ENCODE measurements at places on chromosomes 2 and 18. TPM values are rescaled to one million over a fixed set of nuclear protein-coding genes. Genes with fewer than 3 reads are reported as not detected.
A peak's percentile ranks its signal among the peaks of the same experiment; 100 is the strongest.

Gene AMER3
- total RNA-seq, result not detected

Gene SGPP2
- not detected for total RNA-seq

- DNase-seq, result peak; percentile 66
Observed at GRCh38 chr18:22253676-22254075, 84.3 kb downstream of the GATA6 start.

GRCh38 chr2:171855401-171855800, 38.6 kb downstream of the SLC25A12 start:
- DNase-seq, result no peak

Gene MAP4K3
- total RNA-seq, result 46.2 TPM

DNA sequence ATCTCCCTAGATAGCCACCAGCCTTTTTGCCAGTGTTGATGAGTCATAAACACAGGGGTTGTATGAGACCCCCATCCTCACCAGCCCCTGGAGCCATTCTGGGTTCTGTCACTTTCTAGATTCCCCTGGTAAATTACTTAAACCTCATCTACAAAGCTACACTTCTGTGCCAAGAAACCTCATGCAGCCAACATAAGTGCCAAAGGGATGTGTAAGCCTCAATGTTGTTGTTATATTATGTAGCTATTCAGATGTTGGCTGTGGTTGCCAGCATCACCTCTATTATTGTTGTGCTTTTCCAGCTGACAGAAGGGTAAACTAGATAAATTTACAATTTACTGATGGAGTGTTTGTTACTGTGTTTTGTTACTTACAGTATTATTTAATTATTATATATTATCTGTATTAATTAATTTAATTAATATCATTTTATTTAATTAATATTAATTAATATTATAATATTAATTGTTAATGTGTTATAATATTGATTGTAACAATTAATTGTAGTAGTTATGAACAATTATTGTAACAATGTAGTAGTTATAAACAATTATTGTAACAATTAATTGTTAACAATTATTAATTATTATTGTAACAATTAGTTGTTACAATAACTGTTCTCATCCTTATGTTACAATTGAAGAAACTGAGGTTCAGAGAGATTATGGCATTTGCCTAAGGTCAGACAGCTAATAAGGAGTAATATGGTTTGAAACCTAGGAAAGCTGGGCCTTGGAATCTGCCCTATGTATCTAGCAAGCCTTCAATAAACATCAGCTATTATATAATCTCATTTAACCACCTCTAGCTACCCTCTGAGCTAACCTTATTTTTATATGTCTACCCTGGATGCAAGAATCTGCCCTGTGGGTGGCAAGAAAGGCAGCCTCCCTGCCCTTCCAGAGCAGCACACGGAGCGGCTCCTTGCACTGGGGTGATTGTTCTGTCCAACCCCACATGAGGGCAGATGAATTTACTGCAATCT, 36.1 kb downstream of the PSTPIP2 start:
- DNase-seq, result no peak

Gene SLC9A2
- not detected for total RNA-seq

DNA sequence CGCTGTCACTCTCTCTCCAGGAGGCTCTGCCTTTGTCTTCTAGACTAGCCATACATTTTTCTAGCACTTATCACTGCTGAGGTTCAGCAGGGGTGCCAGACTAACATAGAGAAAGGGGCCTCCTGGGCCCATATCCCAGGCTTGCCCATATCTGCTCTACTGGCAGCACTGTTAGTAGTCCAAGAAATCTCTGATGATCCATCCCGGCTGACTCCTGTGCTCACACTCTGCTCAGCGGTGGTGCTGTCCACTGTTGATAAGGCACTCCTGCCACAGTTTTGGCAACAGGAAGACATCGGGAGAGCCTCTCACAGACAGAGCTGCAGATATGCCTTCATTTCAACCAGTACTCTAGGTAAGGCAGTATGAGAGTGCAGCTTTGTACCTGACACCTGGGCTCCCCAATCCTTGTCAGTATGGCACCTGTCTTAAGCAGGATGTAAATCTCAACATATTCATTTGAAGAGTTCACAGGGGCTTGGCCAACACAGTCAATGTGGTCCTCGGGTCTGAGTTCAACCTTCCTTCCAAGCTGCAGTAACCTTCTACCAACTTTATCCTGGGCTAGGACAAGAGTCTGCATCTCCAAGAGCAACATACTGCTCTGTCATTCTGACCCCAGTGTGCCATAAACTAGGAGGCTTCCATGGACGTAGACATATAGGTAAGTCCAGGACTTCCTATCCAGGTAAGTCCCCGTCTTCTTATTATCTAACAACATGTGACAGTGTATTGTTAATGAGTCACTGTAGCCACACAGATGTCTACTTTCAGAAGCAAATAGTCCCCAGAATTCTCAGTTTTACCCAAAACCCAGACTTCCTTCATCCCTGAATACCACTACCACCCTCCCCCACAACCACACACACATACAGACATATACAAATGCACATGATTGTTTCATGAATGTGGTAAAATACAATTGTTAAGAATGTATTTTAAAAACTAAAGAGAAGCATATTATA, 16.2 kb downstream of the KLF7 start:
- DNase-seq, result peak; percentile 44

- DNase-seq, result no peak
Observed at GRCh38 chr2:130850788-130851623, 14.3 kb downstream of the ARHGEF4 start.

Gene KCNG2
- not detected for total RNA-seq

All from endothelial cell of umbilical vein (primary cell).